Sigmoid colon (tissue), 7 donors: ENCODE measurements at places on chromosomes 16 and 17. TPM values are rescaled to one million over a fixed set of nuclear protein-coding genes. Genes with fewer than 3 reads are reported as not detected.

ACSM3 gene
- total RNA-seq = 12.5 TPM

SLC38A7 gene
- 12.5 TPM for total RNA-seq

TEKT1 gene
- not detected for total RNA-seq

ZNF689 gene
- total RNA-seq = 7.9 TPM

TP53TG3B gene
- total RNA-seq = not detected

FOXJ1 gene
- total RNA-seq = not detected

SULT1A2 gene
- total RNA-seq = 1.9 TPM

ZNF423 gene
- total RNA-seq = 3.6 TPM

ZNF48 gene
- 11.1 TPM for total RNA-seq

SULT1A4 gene
- 2.0 TPM for total RNA-seq

MAP3K14 gene
- 17.1 TPM for total RNA-seq

CHST5 gene
- total RNA-seq = not detected

KRT32 gene
- total RNA-seq = not detected

METTL23 gene
- 21.2 TPM for total RNA-seq

NPTX1 gene
- 67.3 TPM for total RNA-seq

IRX5 gene
- not detected for total RNA-seq

KRT33A gene
- total RNA-seq = not detected

ARHGDIG gene
- total RNA-seq = 5.0 TPM

GPRC5B gene
- total RNA-seq = 11.8 TPM

TPSG1 gene
- total RNA-seq = not detected

CD79B gene
- 1.8 TPM for total RNA-seq

PABPN1L gene
- not detected for total RNA-seq

TMEM100 gene
- 25.0 TPM for total RNA-seq

MGAT5B gene
- total RNA-seq = 0.16 TPM

OTOP3 gene
- total RNA-seq = not detected

TMIGD1 gene
- total RNA-seq = not detected

ST6GALNAC2 gene
- total RNA-seq = 16.4 TPM

UBN1 gene
- 27.7 TPM for total RNA-seq

SPN gene
- total RNA-seq = 0.81 TPM

CDRT15 gene
- total RNA-seq = not detected

C17orf100 gene
- total RNA-seq = 1.3 TPM

NAGS gene
- 0.54 TPM for total RNA-seq

DLX4 gene
- not detected for total RNA-seq

ADAMTS18 gene
- not detected for total RNA-seq

DYNLRB2 gene
- 3.3 TPM for total RNA-seq

KRTAP9-2 gene
- total RNA-seq = not detected

EVPLL gene
- total RNA-seq = not detected

NDEL1 gene
- 56.8 TPM for total RNA-seq

CDH16 gene
- not detected for total RNA-seq

CDYL2 gene
- 3.3 TPM for total RNA-seq

SLC13A5 gene
- not detected for total RNA-seq

KPNB1 gene
- 185 TPM for total RNA-seq

CACNG3 gene
- total RNA-seq = not detected
